ENCODE measurements at places on chromosomes 2 and 18.

DNA sequence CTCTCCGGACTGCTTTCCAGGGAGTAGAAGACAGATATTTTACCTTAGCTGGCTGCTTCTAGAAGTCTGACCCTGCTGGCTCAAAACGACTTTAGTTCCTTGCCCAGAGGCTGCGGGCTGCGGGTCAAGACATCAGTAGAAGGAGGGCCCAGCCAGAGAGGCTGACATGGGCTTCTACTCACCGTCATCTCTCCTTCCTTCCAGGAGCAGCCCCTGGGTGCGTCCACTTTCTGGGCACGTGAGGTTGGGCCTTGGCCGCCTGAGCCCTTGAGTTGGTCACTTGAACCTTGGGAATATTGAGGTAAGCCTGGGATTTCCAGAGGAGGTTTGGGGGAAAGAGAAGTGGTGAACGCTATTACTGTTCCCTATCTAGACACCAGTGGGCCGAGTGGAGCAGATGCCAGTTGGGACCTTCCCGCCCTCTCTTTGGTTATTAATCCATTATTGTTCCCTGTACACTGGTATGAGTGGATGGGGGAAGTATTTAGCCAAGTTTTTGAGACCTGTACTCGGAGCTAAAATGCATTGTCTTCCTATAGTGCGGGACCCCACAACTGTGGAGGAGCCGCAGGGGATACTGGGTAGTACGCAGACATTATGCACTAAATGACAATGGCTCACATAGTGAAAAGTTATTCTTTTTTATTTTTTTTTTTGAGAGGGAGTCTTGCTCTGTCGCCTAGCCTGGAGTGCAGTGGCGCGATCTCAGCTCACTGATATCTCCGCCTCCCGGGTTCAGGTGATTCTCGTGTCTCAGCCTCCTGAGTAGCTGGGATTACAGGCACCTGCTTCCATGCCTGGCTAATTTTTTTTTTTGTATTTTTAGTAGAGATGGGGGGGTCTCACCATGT lies 26.3 kb upstream of the CASP8 start:
- peak; percentile 26 for DNase-seq

- peak; percentile 4 for DNase-seq
Measured at GRCh38 chr18:70195852-70196434, 9.5 kb downstream of the RTTN start.

DNA sequence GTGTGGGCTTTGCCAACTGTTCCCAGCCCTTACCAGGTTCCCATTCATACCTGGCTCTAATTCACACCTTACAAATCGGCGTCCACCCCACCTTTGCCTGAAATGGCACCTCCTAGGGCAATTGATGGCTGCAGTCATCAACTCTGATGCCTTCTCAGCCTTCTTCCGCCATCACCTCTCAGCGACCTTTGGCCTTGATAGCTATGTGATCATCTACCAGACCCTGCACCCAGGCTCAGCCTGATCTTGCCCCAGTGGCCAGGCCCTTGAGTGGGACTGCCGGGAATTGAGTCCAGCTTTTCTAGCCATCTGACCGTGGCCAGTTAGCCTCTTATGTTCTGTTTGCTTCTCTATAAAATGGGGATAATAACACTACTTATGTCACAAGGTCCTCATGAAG lies 32.5 kb downstream of the PSD4 start:
- no peak for DNase-seq

DNA sequence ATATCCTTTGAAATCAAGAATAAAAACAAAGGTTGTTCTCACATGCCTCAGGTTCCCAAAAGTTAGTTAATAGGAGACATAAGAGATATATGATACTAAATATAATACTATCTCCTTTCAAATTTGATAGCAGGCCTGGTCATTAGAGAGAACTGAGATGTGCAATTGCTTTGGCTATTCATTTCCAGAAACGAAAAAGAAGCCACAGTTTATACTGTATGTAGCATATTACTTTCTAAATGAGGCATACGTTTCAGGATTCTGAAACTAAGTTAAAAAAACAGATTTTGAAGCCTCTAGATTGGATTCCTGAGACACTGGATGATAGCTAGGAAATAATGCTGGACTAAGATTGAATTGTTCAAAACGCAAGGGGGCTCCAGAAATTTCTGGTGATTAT lies 7.1 kb downstream of the PPP1R1C start:
- no peak for DNase-seq

DNA sequence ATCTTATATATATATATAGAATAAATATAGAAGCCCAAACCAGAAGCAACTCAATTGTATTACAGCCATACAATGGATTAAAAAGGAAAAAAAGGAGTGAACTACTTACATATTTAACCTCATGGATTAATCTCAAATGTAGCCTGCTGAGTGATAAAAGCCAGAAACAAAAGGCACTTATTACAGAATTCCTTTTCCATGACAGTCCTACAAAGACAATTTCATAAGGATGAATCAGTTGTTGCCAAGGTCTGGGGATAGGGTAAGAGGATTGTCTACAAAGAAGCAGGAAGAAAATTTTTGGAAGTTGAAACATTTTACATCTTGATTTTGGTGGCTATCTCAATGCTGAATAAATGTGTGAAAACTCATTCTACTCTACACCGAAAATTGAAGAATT lies 103.9 kb upstream of the DCC start:
- no peak for DNase-seq

- no peak for DNase-seq
Measured at GRCh38 chr2:216856406-216857065, 3.3 kb downstream of the TNP1 start.

DNA sequence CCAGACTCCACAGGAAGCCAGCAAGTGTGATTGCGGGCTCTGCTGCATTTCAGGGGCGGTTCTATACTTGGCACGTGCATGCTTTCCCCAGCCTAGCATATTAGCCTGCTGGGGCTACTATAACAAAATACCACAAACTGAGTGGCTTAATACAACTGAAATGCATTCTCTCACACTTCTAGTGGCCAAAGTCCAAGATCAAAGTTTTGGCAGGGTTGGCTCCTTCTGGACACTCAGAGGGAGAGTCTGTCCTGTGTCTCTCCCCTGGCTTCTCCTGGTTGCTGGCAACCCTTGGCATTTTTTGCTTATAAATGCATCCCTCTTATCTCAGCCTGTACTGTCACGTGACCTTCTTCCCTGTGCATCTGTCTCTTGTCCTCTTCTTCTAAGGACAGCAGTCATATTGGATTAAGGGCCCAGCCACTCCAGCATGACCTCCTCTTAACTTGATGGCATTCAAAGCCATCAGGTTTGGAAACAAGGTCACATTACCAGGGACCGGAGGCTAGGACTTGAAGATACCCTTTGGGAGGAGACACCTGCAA lies 138.7 kb downstream of the RNF152 start:
- no peak for DNase-seq

GRCh38 chr18:46759890-46760289 lies 3.0 kb upstream of the ST8SIA5 start:
- no peak for DNase-seq

GRCh38 chr2:144942516-144943256 lies 422.8 kb upstream of the ZEB2 start:
- no peak for DNase-seq

- no peak for DNase-seq
Measured at GRCh38 chr2:171387052-171387451, 46.7 kb downstream of the METTL8 start.

GRCh38 chr2:105194022-105194675 lies 47.4 kb upstream of the GPR45 start:
- DNase-seq = no peak

DNA sequence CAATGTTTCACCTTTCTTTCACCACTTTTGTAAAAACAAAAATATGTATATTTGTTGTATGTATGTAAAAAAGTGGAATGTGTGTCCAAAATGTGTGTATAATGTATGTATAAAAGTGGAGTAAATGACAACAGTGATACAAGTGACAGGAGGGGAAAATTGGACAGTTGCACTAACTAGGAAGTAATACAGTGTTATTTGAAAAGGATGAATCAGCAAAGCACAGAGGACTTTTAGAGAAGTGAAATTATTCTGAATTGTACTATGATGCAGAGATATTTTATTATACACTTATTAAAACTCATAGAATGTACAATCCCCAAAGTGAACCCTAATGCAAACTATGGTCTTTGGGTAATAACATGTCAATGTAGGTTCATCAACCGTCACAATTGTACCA lies 331.3 kb upstream of the CNTNAP5 start:
- DNase-seq = no peak

DNA sequence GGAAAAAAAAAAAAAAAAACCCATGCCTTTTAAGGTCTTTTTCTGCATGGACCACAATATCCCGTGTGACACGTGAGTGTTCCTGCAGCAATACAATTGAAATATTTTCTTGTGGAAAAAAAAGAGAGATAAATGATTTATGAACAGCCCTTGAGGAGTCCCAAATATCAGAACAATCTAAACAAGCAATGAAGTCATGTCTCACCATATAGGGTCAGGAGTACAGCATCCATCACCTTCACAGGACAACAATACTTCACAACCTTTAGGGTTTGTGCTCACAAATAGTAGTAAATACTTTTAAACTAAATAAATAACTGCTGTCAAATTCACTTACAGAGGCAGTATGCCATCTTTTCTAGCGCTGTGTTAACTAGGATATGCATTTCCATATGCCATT lies 87.9 kb downstream of the ZEB2 start:
- no peak for DNase-seq

DNA sequence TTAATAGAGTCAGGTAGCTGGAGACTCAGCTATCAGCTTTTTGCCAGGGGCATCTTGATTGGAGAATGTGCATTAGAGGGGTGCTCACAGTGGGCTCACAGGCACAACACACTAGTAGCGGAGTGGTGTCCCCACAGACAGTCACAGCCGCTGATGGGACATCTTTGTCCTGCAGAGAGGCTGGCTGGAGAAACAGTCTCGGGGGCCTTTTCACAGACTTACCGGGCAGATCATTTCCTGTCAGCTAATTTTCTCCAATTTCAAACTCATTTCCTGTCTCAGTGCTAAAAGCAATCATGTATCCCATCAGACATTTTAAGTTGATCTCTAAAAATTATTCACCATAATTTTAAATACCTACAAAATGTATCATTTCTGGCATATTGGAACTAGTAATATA lies 562.6 kb downstream of the DCDC2C start:
- no peak for DNase-seq

DNA sequence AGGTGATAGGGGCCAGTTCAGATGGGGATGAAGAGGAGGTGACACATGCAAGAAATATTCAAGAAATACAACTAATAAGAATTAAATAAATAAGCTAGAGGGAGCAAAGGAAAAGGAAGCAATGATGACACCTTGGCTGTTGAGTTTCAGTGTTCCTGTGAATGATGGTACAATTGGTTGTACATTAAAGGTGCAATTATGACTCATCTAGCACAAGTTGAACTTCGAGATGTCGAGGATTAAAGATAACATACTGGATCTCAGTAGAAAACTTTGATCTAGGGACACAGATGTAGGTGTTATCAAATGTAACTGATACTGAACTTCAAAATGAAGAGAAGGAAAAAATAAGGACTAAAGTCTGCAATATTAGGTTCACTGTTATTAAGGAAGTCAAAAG lies 760.6 kb upstream of the CHAC2 start:
- DNase-seq = no peak

GRCh38 chr2:1588051-1588977 lies 156.0 kb downstream of the PXDN start:
- DNase-seq = no peak

DNA sequence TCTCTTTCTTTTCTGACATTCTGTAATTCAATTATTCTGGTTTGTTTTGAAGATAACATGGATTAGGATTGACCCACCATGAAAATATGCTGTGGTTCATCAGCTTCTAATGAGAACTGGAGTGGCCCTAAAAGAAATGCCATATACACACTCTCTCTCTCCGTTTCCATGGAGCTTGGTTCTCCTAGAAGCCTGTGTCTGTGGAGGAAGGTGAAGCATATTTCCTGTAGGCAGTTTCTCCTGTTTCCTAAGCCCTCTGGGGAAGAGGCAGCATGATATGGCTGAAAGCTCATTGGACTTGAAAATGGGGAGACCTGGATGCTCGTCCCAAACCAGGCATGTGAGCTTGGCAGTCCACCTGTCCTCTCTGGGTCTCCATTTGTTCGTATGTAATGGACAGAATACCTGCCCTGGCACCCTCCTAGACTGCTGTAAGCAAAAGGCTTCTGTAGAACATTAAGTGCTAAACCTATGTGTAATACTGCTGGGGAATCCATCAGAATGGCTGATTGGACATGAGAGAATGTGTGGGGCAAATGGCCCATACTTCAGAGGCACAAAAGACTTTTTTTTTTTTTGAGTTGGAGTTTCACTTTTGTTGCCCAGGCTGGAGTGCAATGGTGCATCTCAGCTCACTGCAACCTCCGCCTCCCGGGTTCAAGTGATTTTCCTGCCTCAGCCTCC lies 75.3 kb upstream of the PPP1CB start:
- no peak for DNase-seq

DNA sequence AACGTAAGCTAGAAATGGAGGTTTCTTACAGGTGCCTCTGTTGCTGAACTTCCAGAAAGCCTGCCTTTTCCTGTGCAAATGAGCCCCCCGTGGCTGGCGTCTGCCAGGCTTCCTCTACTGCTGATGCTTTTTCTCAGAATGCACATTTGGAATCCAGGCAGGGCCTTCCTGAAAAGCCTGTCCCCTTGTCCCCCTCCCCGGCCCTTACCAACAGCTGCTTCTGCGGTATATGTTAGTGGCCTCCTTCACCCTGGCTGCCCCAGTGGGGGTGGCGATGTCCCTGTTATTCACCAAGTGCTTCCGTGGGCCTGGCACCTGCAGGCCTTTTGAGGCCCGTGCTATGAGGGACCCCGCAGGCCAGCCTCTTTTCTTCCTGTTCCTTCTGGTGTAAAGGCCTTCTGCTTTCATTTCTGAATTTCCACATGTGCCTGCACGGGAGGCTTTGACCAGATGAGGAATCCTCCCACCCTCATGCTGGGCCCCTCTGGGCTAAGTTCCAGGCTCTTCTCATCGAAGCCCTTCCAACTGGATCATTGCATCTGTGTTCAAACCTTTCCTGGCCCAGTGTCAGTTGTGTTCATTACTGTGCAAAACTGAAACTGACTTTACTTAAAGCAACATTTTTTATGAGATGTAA lies 10.4 kb downstream of the CNDP2 start:
- DNase-seq = no peak
